A549 (cell line): ENCODE measurements at places on chromosomes 4 and X.

DNA sequence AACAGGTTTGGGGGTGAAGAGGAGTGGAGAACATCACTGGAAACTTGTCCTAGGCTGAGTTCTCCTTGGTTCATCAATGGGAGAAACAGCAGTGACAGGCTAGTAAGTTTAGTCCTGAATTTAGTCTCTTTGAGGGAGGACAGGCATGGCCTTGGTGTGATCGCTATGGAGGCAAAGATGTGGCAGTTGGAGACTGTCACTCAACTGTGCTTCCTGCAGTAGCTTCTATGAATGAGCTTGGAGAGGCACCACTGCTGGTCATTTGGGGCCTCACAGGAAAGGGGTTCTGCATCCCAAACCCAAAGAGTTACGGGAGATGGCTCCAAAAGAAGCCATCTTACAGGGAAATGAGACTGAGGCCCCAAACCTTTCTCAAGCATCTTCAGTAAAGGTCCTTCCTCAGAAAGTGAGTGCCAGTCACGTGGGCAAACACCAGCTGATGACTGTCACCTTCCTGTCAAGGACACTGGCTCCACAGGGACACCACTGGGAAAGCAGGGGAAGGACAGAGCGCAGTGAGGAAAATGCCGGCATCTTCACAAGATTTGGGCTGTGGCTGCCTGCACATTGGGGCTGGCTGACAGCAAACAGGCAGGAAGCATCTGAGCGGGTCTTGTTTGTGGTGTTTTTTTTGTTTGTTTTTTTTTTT lies 7.2 kb downstream of the MRFAP1 start:
- no peak for DNase-seq

DNA sequence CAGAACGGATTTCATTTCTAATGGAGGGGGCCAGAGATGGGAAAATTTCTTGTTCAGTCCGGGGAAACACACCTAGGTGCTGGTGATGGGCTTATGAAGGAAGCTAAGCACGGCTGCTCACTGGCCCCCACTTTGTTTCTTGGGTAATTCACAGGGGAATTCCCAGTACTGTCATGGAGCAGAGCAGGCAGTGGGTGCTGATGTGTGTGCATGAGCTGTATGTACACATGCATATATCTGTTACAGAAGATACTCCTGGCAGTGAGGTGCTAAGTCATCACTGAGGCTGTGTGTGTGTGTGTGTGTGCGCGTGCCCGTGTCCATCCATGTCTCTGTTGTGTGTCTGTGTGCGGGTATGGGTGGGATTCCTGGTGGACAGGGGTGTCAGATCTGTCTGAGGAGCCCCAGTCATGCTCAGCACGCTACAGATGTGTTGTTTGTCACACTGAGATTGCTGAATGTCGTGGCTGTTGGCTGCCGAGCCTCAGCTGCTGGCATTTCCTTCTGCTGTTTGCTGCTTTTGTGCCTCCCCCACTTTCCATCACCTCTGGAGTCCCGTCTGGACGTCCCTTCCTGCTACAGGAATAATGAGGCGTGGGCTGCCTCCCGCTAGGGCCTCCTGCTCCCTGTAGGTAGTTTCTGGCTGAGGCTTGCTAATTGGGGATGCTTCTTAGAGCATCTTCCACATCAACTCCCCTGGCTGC lies 53.3 kb downstream of the JADE1 start:
- DNase-seq: no peak

DNA sequence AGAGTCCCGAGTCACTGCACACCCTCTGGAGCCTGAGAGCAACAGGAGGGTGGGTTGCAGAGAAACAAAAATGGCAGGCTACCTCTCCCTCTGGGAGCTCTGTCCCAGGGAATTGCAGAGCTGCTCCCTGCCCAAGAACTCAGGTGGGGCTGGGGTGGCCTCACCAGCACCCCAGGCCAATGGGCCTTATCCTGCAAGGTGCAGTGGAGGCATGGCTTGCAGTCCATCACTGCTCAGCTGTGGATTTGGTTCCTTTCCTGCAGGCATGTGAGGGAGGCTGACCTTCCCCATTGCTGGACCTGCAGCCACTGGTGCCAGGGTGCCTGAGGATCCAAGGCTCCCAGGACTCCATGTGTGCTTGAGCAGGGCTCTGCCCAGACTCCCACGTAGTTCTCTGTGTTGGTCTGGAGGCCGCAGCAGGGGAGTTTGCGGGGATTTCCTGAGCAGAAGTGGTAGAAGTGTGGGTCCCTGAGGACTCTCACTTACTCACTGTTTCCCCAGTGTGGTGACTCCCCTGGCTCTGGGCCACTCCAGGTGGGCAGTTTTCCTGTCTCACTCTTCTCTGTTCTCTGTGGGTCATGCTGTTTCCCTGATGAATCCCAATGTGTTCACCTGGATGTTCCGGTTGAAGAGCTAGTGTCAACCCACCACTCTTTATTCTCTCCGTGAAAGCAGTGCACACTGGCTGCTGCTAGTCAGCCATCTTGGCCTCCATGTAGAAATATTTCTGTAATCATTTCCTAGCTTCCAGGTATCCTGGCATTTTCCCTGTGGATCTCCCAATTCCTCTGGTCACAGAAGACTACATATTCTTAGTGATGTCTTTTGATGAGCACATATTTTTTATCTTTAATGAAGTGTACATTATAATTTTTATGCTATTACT lies 82.3 kb downstream of the ARHGAP24 start:
- DNase-seq: no peak

- no peak for DNase-seq
Observed at GRCh38 chrX:38357747-38358673, 5.6 kb downstream of the OTC start.

GRCh38 chr4:180571516-180572055 lies 1671.6 kb upstream of the TENM3 start:
- no peak for DNase-seq

- no peak for DNase-seq
Observed at GRCh38 chrX:54494166-54494988, 1.7 kb downstream of the FGD1 start.

GRCh38 chrX:17167915-17168314 lies 207.1 kb upstream of the NHS start:
- no peak for DNase-seq

GRCh38 chrX:110015032-110015431 lies 12.1 kb downstream of the TMEM164 start:
- no peak for DNase-seq

DNA sequence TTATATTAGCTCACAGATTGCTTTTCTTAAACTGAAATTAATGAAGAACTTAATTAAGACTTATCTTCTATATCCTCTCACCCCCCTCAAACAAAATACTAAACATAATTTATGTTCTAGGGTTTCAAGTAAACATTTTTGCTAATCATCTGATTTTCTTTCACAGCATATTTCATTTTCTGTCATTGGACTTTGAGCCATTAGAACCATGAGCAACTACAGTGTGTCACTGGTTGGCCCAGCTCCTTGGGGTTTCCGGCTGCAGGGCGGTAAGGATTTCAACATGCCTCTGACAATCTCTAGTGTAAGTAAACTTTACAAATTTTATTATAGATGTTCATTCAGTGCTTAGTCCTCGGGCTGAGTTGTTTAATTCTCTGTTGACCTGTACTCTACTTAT lies 3.3 kb downstream of the PDLIM5 start:
- peak; percentile 60 for DNase-seq

- DNase-seq: no peak
Observed at GRCh38 chr4:104975617-104976016, 171.1 kb upstream of the TET2 start.

GRCh38 chrX:154096140-154097002 lies 1.1 kb downstream of the MECP2 start:
- DNase-seq: no peak

GRCh38 chr4:83029688-83030087 lies 5.3 kb upstream of the COPS4 start:
- no peak for DNase-seq

DNA sequence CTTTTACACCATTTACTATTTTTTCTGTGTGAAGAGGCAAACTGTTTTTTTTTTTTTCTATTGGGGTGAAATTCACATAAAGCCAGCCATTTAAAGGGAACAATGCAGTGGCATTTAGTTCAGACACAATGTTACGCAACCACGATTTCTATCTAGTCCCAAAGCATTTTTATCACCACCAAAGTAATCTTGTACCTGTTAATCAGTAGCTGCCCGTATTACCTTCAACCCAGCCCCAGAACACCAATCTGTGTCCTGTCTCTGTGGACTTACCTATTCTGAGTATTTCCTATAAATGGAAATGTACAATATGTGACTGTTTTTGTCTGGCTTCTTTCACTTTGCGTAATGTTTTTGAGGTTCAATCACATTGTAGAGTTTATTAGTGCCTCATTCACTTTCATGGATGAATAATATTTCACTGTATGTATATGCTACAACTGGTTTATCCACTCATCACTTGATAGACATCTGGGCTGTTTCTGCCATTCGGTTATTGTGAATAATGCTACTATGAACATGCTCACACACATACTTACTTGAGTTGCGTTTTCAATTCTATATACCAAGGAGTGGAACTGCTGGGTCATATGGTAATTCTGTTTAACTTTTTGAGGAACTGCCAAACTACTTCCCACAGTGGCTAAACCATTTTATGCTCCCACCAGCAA lies 116.2 kb downstream of the CDS1 start:
- no peak for DNase-seq

- DNase-seq: peak; percentile 86
Observed at GRCh38 chrX:154546354-154547244, at the start of gene G6PD. Gene G6PD, minus strand, starts transcription at chrX:154546846. Its CDS starts 691 bp downstream, at chrX:154546155.

DNA sequence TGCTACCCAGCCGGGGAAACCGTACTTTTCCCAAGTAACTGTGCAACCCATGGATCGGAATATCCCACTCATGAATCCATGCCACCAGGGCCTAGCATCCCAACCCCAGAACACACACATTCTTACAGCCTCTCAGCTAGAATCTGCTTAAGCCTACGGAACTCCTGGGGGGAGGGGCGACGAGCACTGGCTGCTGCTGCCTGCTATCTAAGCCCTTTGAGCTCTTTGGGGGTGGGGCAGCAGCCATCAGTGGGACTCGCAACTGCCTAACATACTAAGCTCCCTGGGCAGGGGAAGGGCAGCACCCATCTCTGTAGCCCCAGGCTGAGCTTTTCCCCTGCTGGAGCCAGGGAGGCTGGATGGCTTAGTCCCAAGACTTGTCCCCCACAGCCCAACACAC lies 28.6 kb downstream of the NUDT10 start:
- no peak for DNase-seq

GRCh38 chr4:19010761-19011160 lies 989.2 kb upstream of the LCORL start:
- DNase-seq: no peak

- DNase-seq: no peak
Observed at GRCh38 chr4:122503214-122503613, 46.7 kb upstream of the IL2 start.

- no peak for DNase-seq
Observed at GRCh38 chr4:71609167-71609566, 174.7 kb downstream of the GC start.

- no peak for DNase-seq
Observed at GRCh38 chrX:98548519-98548918, 1664.8 kb downstream of the RPA4 start.

GRCh38 chr4:36218121-36218520 lies 26.2 kb downstream of the ARAP2 start:
- DNase-seq: no peak

DNA sequence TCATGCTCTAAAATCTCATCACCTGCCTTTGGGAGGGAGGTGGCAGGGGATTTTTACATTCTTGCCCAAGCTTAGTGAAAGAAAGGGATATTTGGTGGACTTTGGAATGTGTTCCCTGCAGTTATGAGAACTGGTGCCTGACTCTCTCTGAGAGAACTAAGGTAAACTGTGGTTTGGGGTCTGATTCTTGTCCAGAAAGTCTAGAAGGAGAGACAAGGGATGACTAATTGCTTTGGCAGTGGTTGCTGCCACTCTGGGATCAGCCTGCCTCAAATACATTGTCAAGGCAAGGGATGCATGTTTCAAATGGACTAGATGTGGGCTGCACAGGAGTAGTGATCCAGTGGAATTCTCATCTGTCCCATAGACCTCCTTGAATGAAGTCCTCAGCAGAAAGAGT lies 115.2 kb downstream of the DDIT4L start:
- DNase-seq: no peak

- no peak for DNase-seq
Observed at GRCh38 chr4:184596044-184596616, 53.1 kb downstream of the CASP3 start.

- no peak for DNase-seq
Observed at GRCh38 chr4:183544109-183544508, 39.3 kb downstream of the ING2 start.

DNA sequence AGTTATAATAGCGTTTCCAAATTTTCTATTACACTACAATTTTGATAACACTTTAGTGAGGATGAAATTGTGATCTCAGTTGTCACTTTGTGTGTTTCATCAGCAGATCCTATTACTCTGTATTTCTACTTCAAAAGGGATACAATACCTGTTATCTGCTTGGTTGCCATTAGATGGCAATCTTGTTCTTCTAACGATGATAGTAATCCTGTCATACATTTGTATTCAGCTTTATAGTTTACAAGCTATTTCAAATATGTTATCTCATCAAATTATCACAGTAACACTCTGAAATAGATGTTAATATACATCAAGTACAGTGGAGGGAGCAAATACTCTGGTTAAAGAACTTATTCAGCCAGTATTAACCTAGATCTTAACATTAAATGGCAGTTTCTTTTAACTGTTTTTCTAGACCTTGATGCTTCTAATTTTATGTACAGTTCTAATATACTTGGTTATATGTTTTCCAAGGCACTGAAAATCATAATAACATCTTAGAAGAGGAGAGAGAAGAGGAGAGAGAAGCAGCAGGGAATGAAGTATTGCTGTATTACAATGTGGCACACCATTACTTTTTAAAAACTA lies 292.0 kb downstream of the CCSER1 start:
- peak; percentile 33 for DNase-seq

- DNase-seq: no peak
Observed at GRCh38 chr4:138305050-138305449, 62.9 kb upstream of the SLC7A11 start.

DNA sequence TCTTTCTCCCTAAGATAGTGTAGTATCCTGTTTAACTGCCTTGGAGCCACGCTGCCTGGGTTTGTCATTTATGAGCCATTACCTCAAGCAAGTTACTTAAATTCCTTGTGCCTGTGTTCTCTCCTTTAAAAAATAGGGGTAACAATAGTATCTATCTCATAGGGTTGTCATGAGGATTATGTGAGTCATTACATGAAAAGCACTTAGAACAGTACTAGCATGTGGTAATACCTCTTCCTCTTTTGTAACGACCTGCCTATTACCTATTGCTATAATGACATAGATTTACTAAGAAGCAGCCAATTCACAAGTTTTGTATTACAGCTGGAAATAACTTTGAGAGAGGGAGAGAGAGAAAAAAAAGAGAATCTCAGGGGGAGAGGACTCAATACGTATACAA lies 834.7 kb downstream of the RAPGEF2 start:
- no peak for DNase-seq

GRCh38 chr4:145034727-145035211 lies 63.2 kb downstream of the ANAPC10 start:
- DNase-seq: no peak

GRCh38 chr4:146883070-146883469 lies 62.6 kb downstream of the TTC29 start:
- no peak for DNase-seq

DNA sequence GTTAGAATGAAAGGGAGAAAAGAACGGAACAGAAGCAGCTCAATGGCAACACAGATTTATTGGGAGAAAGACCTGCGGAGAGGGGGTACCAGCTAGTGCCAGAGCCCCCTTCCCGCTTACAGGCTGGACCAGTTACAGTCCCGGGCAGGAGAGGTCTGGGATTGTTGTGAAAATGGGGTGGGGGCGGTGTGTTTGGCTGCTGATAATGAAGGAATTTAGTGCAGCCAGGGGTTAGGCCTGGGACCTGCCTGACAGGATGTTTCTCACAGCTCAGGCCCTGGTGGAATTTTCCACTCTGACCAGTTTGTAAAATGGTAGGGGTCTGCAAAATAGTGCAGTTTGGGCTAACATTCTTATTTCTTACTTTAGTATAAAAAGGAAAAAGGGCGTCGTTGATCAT lies 75.4 kb upstream of the SPIN4 start:
- DNase-seq: no peak
